Uterine smooth muscle cell (primary cell): ENCODE measurements at places on chromosomes 16 and 17. TPM values are rescaled to one million over a fixed set of nuclear protein-coding genes. Genes with fewer than 3 reads are reported as not detected.

SBK1 gene
- not detected in 2 replicates for total RNA-seq

CD79B gene
- total RNA-seq, result 0.12 TPM in 1 of 2 replicates, not detected in the other

LPO gene
- not detected in 2 replicates for total RNA-seq

CIAPIN1 gene
- 34.6 and 47.1 TPM in 2 replicates for total RNA-seq

MARCHF10 gene
- total RNA-seq, result under 0.01 TPM in 1 of 2 replicates, not detected in the other

SLC5A11 gene
- under 0.01 TPM in 1 of 2 replicates, not detected in the other for total RNA-seq

ARL4D gene
- 10.6 and 26.1 TPM in 2 replicates for total RNA-seq

DOC2A gene
- total RNA-seq, result 0.22 and 0.62 TPM in 2 replicates

C16orf54 gene
- total RNA-seq, result not detected in 2 replicates

CES5A gene
- total RNA-seq, result not detected in 2 replicates

SLC35G6 gene
- total RNA-seq, result not detected in 2 replicates

TBC1D3 gene
- not detected in 2 replicates for total RNA-seq

TBC1D3D gene
- total RNA-seq, result 0.12 and 0.89 TPM in 2 replicates

OR2C1 gene
- 0.25 TPM in 1 of 2 replicates, not detected in the other for total RNA-seq
